Uterus (tissue), 4 donors: ENCODE measurements at places on chromosomes 12 and 14.

DNA sequence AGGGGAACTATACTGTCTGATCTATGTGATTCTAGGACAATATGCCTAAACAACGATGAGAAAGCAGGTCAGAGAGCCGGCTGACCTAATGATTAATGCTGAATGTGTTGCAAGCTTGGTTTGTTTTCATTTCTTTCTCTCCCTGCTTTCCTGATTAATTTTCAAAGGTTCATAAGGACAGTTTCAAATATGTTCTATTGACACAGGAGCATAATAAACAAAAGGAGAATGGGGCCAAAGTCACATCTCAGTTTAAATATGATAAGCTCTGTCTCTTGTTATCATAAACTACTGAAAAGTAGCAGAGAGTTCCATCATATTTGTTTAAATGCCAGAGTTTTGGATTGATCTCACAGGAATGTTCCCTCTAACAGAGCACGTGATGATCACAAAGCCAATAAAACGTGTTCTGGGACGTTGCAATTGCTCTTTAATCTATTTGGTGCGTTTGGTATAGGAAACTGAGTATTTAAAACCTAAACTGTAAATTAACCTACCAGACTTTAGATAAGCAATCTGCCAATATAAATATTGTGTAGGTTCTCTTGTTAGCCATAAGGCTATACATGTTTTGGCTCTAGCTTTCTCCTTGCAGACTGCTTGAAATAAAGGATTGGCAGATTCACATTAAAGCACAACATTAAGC, 3.7 kb upstream of the HSD17B6 start:
- no peak for DNase-seq

DNA sequence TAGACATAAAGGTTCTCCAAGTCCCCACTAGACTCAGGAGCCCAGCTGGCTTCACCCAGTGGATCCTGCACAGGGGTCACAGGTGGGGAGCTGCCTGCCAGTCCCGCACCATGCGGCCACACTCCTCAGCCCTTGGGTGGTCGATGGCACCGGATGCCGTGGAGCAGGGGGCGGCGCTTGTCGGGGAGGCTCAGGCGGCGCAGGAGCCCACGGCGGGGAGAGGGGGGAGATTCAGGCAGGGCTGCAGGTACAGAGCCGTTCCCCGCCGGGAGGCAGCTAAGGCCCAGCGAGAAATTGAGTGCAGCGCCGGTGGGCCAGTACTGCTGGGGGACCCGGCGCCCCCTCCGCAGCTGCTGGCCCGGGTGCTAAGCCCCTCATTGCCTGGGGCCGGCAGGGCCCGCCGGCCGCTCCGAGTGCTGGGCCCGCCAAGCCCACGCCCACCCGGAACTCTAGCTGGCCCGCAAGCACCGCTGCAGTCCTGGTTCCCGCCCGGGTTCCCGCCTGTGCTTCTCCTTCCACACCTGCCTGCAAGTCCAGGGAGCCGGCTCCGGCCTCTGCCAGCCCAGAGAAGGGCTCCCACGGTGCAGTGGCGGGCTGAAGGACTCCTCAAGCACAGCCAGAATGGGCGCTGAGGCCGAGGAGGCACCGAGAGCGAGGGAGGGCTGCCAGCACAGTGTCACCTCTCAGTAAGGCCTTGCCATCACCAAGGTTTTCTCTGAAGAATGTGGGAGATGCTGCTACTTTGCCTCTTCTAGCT, 58.4 kb upstream of the PPP1R12A start:
- DNase-seq = no peak

GRCh38 chr14:47278233-47278842, 397.1 kb downstream of the MDGA2 start:
- DNase-seq = no peak

DNA sequence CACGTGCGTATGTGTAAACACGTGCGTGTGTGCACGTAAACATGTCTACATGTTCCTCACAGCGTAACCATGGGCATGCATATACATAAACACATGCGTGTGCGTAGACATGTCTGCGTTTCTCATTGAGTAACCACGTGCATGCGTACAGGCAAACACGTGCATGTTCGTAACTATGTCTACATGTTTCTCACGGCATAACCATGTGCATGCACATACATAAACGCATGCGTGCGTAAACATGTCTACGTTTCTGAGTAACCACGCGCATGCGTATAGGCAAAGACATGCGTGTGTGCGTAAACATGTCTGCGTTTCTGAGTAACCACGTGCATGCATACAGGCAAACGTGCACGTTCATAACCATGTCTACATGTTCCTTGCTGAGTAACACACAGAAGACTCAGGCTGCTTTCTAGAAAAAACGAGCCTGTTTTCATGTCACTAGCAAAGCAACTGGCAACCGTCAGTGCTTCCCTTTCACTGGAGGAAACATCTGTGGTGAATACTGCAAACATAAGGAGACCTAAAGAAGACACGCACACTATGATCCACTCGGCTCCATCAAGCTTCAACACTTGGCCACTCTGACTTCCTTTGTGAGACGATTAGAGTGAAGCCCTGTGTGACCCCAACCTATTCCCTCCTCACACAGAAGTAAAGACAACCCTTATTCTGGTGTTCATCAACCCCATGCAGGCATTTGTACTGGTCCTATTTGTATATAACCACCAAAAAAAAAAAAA, 28.8 kb downstream of the POLE start:
- no peak for DNase-seq

DNA sequence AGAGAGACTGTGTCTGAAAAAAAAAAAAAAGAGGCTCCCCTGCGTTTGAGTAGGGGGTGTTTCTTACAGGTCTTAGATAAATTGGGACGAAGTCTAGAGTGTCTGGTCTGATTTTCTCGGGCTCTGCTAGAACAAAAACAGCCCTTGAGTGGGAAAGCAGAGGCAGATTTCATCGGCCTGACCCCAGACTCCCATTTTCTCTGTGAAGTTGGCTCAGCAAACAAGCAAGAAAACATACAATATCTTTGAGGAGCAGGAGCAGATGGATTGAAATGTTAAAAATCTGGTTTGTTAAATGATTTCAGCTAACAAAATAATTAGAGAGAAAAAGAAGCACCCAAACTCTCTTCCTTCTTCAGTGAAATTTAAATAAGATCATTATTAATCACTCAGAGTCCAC, 44.1 kb downstream of the DERA start:
- DNase-seq = no peak

DNA sequence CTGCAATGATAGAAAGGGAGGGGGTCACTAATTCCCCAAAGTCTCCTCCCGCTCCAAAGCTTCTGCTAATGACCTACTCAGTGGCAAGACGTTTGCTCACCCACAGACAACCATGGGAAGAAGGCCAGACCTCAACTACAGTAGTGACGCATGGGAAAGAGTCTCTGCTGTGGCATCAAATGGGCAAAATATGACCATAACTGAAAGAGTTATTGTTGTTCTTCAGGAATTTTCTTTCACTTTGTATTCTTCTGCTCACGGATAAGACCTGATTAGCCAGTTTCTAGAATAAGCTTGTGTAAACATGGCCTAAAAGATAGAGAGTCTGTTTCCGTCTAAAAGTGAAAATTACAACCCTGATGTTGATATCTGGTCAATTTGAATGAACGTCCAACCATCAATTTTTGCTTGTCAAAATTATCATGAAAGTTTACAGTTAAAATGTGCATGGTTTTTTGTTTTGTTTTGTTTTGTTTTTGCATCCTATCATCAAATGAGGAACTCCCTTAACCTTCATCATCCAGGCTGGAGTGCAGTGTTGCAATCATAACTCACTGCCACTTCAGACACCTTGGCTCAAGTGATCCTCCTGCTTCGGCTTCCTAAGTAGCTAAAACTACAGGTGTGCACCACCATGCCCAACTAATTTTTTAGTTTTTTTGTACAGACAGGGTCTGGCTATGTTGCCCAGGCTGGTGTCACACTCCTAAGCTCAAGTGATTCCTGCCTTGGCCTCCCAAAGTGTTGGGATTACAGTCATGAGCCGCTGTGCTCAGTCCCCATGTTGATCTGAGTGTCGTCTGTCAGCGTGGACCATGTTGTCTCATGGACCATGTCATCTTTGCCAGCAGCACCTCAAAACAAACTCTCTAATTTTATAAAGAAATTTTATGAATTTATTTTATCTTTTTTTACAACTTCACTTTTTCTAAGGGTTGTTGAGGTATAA, 7.0 kb downstream of the KRT6B start:
- DNase-seq = no peak

- no peak for DNase-seq
These were observed 101.3 kb downstream of the PPM1A start for GRCh38 chr14:60350366-60350720.

- no peak for DNase-seq
These were observed 54.3 kb upstream of the TMX1 start for GRCh38 chr14:51185754-51186153.

DNA sequence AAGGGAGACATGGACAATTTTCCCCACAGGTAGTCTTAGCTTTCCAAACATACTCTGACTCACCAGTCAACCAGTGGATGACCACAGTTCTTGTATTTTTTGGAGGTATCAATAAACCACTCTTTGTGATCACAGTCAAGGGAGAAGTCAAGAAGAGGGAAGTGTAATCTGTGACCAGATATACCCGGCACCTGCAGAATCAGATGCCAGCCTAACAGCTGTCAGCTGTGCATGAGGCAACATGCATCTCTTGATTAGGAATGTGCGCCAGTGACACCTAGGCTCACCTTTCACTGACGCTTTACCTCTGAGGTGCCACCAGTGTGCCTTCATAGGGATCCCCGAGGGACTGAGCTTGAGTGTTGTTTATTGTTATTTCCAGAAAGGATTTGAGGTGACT, 20.0 kb downstream of the PROX2 start:
- DNase-seq = no peak

DNA sequence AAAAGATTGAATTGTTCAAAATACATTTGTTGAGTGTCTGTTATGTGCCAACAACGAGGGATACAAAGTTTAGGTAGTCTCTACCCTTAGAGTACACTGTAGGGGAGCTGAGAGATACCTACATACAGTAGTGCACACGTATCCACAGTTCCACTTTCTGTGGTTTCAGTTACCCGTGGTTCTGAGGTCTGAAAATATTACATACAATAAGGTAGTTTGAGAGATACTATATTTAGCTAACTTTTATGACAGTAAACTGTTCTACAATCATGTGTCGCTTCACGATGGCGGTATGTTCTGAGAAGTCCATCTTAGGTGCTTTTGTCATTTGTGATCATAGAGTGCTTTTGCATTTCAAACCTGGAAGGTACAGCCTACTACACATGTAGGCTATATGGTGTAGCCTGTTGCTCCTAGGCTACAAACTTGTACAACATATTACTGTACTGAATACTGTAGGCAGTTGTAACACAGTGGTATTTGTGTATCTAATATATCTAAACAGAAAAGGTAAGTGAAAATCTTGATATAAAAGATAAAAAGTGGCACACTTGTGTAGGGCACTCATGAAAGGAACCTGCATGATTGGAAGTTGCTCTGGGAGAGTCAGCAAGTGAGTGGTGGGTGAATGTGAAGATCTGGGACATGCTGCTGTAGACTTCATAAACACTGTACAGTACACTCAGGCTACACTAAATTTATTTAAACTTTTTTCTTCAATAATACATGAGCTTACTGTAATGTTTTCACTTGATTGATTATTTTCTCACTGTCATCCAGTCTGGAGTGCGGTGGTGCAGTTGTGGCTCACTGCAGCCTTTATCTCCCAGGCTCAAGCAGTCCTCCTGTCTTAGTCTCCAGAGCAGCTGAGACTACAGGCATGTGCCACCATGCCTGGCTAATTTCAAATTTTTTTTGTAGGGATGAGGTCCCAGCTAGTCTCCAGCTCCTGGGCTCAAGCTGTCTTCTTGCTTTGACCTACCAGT, 4.0 kb downstream of the CPSF6 start:
- DNase-seq = no peak

- DNase-seq = no peak
These were observed 58.3 kb upstream of the EEA1 start for GRCh38 chr12:92987362-92987761.

DNA sequence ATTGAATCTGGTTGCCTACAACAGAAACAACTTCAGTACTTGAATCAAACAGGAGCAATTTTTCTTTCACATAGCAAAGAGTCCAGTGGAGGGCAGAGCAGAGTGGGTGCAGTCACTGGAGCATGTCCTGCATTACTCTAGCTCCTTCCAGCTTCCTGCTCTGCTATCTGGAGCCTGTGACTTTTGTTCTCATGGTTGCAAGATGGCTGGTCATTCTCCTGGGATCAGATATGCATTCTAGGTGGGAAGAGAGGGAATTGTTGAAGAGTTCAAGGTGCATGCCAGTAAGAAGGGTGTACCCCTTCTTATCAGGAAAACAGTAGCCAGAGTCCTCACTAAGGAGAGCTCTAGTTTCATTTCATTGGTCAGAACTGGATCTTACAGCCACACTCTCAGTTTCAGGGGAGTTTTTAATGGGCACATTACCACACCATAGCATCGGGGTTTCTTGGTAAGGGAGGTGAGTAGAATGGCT, 8.0 kb downstream of the IFT43 start:
- no peak for DNase-seq
